ENCODE measurements at places on chromosomes 7 and 10.

- DNase-seq, result no peak
Measured at GRCh38 chr10:79443338-79444198, 1.9 kb downstream of the ZCCHC24 start.

GRCh38 chr7:50273301-50273700, 31.2 kb upstream of the IKZF1 start:
- no peak for DNase-seq

DNA sequence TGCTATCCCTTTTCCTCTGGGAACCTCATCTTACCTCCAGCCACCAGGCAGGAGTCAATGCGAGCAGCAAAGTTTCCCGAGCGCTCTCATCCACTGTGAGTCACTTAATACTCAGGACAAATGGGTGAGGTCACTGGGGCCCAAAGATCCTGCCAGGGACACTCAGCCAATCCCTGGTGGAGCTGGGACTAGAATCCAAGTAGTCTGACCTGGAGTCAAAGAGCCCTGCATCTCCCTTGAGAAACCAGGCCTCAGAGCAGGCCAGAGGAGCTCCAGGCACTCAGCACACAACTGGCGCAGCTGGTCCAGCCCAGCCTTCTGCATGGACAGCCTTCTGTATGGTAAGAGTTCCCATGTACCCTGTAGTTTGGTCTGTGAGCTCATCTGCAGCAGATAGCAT, 142.3 kb downstream of the MAPK8 start:
- no peak for DNase-seq

DNA sequence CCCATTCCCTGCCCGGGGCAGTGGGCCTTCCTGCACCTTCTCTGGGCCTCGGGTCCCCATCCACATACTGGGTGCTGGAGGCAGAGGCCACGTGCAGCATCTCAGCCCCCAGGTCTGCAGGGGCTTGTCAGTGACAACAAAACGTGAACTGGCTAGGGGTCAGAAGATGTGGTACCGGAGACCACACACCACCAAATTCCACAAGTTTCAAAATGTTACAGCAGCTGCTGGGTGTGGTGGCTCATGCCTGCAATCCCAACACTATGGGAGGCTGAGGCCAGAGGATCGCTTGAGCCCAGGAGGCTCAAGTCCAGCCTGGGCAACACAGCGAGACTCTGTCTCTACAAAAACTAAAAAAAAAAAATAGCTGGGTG, 62.1 kb upstream of the DNAAF5 start:
- DNase-seq, result no peak

Measured in amygdala (tissue), 56 donors.